Esophagus muscularis mucosa (tissue), 4 donors: ENCODE measurements at places on chromosomes 13 and 19. TPM values are rescaled to one million over a fixed set of nuclear protein-coding genes. Genes with fewer than 3 reads are reported as not detected.

- no peak for DNase-seq
Observed at GRCh38 chr13:29476046-29476445, 119.4 kb downstream of the SLC7A1 start.

The CCDC122 gene
- 13.2 TPM for total RNA-seq

The ARRDC5 gene
- 0.26 TPM for total RNA-seq

DNA sequence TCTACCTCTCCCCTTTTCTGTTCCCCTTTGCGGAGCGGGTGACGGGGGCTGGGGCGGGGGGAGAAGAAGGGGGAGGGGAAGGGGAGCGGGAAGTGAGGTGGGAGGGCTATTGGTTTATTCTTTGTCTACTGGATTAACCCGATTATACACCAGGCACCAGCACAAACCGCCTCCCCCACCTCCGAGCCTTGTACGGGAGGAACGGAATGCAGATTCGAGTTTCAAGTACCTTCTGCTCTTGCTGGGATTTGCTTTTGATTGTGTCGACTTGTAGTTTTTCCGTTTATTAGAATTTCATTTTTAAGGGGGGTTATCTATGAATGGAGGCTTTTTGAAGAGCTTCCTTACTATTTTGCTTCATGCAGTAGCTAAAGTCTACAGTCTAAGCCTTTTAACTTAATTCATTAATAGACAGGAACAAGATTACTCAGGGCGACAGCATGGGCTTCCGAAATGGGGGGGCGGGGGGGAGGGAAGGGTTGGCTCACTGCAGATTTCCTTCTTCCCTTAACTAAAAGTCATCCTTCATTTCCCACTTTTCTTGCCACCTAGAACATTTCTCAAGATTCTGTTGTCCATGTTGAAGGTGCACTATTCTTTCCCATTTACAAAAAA lies 937 bp upstream of the SPRY2 start:
- no peak for DNase-seq

DNA sequence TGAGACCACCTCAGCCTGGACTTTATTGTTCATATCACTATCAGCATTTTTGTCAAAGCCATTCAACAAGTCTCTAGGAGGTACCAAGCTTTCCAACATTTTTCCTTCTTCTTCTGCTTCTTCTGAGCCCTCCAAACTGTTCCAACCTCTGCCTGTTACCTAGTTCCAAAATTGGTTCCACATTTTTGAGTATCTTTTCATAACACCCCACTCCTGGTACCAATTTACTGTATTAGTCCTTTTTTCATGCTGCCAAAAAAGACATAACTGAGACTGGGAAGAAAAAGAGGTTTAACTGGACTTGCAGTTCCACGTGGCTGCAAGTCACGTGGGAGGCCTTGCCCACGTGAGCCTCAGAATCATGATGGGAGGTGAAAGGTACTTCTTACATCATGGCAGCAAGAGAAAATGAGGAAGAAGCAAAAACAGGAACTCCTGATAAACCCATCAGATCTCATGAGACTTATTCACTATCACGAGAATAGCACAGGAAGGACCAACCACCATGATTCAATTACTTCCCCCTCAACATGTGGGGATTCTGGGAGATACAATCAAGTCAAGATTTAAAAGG lies 215.1 kb downstream of the PCDH17 start:
- DNase-seq: no peak

The GAPDHS gene
- total RNA-seq: not detected

DNA sequence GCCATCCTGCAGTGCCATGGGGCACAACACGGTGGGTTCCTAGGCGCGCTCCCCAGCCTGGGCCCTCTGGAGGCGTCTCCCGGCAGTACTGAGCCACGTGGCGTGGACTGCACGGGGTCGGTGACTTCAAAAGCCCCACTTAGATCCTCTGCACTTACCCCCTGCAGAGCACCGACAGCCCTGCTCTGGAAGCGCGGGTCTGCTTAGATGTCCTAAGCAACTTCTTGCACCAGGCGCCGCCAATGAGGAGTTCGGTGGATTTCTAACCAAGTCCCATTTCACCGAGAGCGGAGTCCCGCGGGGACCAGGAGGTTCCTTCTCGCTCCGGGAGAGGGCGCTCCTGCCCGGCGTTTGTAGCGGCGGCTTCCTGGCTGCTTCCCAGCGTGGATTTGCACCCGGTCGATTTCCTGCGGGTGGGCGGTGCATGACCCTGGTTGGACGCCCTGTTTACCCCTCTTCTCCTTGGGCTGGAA lies 25.2 kb upstream of the ZNF845 start:
- DNase-seq: no peak

DNA sequence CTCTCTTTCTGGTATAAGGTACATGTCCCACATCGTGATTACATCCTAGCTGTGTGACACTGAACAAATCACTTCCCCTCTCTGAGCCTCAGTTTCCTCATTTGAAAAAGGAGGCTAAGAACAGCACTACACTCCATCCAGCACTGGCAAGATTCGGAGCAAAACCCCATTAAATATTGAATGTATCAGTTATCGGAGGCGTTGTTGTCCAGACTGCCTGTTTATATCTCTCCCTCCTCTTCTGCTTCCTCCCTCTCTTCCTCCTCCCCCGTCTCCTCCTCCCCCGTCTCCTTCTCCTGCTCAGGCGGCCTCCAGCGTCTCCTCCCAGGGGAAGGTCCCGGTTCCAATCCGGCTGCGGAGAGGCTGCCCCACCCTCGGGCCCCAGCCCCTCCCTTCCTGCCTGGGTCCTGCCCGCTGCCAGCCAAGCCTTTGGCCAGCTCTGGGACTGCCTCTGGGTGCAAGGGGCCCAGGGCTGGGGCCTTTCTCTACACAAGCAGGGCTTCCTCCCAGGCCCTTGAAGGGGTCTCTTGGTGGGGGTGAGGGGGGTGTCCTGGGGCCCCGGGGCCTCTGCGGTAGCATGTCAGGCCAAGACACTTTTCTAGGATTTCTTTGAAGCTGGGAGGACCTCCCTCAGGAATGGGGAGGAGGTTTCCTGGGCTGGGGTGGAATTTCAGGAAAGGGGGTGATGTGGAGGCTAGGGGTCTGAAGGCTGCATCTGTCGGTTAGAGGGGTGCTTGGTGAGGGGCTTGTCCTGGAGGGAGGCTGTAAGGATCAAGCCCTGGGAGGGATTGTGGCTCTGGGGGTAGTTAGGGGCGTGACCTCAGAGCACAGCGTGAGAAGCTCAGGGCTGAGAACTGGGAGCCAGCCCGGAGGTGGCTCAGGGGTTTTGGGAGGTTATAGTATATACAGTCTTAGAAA lies 1.9 kb downstream of the RRAS start:
- peak; percentile 95 for DNase-seq

The ZNF607 gene
- total RNA-seq: 8.8 TPM

The ZNF582 gene
- 4.1 TPM for total RNA-seq

DNA sequence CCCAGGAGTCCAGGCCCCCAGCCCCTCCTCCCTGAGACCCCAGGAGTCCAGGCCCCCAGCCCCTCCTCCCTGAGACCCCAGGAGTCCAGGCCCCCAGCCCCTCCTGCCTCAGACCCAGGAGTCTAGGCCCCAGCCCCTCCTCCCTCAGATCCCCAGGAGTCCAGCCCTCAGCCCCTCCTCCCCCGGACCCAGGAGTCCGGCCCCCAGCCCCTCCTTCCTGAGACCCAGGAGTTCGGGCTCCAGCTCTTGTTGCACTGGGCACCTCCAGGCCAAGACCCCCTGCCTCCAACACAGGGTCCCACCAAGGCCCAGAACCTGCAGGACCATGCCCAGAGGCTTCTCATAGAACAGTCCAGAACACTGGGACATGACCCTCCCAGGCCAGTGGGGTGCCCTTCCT lies 3.8 kb downstream of the ERCC1 start:
- no peak for DNase-seq
